ENCODE measurements at places on chromosomes 4 and X. TPM values are rescaled to one million over a fixed set of nuclear protein-coding genes. Genes with fewer than 3 reads are reported as not detected.

- no peaks in the 10 kb centered on the region for H3K36me3 ChIP-seq
- no peaks in the 10 kb centered on the region for H3K4me1 ChIP-seq
- no peaks in the 10 kb centered on the region for H3K27me3 ChIP-seq
- no peak overlapping the region for H3K27ac ChIP-seq
Observed at GRCh38 chr4:184873054-184873453, 47.3 kb upstream of the ACSL1 start.

- H3K4me1 ChIP-seq = no peaks in the 10 kb centered on the region
- H3K4me3 ChIP-seq = no peak overlapping the region
- H3K27ac ChIP-seq = no peak overlapping the region
- no peak for DNase-seq
- no peaks in the 10 kb centered on the region for H3K27me3 ChIP-seq
Observed at GRCh38 chr4:145697332-145697731, 17.4 kb downstream of the C4orf51 start.

GRCh38 chrX:93985344-93986307 lies 311.6 kb downstream of the FAM133A start:
- no peaks in the 10 kb centered on the region for H3K4me1 ChIP-seq
- no peak overlapping the region for H3K27ac ChIP-seq
- no peak for DNase-seq
- no peaks in the 10 kb centered on the region for H3K27me3 ChIP-seq

DNA sequence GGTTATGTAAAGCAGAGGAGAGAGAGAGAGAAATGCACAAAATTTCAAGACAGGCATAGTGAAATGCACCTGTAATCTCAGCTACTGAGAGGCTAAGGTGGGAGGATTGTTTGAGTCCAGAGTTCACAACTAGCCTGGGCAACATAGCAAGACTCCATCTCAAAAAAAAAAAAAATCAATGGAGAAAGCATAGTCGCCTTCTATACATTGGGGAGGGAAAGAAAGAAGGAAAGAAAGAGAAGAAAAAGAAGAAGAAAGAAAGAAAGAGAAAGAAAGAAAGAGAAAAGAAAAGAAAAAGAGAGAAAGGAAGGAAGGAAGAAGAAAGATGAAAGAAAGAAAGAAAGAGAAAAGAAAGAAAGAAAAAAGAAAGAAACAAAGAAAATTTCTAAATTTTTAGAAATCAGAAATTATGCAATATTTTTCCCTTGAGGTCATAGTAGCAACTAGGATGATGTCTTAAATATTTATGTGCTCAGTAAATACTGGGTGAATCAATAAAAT lies 53.4 kb downstream of the DKK2 start:
- peaks cover 1% of the 10 kb centered on the region for H3K36me3 ChIP-seq
- H3K4me3 ChIP-seq = no peak overlapping the region
- no peak overlapping the region for H3K27ac ChIP-seq
- no peak for DNase-seq
- H3K4me1 ChIP-seq = no peaks in the 10 kb centered on the region

DNA sequence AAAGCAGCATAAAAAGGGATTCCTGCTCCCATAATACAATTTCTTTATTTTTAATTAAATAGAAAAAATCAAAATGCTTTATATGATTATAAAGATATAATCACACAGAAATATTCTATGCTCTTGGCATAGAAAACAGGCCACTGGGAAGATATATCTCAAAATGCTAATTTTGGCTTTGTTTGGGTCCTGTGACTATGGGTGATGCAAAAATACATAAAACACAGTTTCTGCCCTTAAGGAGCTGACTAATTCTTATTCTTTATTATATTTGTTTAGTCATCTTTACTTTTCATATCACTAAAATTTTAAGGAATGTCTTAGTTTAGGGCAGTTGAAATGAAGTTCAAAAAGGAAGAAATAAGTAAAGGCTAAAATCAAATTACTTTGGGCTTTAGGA lies 7.0 kb upstream of the BMP3 start:
- H3K4me3 ChIP-seq = no peak overlapping the region
- H3K36me3 ChIP-seq = no peaks in the 10 kb centered on the region
- DNase-seq = no peak
- no peaks in the 10 kb centered on the region for H3K4me1 ChIP-seq
- no peak overlapping the region for H3K27ac ChIP-seq

GRCh38 chrX:72314881-72315280 lies 9.2 kb upstream of the CITED1 start:
- no peak overlapping the region for H3K4me3 ChIP-seq
- no peak overlapping the region for H3K27ac ChIP-seq
- no peaks in the 10 kb centered on the region for H3K4me1 ChIP-seq
- peaks cover 6% of the 10 kb centered on the region for H3K36me3 ChIP-seq

DNA sequence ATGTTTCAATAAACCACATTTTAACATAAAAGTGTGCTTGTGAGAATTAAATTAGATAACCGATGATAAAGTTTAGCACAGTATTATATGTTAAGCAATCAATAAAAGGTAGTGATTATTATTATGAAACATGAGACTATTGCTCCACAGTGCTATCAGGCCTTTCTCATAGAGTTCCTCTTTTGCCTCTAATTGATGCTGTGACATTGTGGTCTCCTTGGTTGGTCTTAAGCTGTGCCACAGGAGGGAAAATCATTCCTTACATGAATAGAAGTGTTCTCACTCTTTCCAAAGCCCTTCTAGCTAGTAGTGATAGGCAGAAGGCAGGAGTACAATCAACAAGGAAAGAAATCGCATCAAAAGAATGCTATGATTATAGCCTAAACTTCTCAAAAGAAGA lies 9.2 kb upstream of the PDHA2 start:
- H3K27ac ChIP-seq = no peak overlapping the region
- no peaks in the 10 kb centered on the region for H3K27me3 ChIP-seq
- H3K36me3 ChIP-seq = peaks cover 8% of the 10 kb centered on the region

GRCh38 chrX:114365065-114365834 lies 218.6 kb upstream of the HTR2C start:
- H3K4me3 ChIP-seq = no peak overlapping the region
- no peak for DNase-seq
- peaks cover 4% of the 10 kb centered on the region for H3K4me1 ChIP-seq
- no peaks in the 10 kb centered on the region for H3K36me3 ChIP-seq
- H3K27me3 ChIP-seq = no peaks in the 10 kb centered on the region

DNA sequence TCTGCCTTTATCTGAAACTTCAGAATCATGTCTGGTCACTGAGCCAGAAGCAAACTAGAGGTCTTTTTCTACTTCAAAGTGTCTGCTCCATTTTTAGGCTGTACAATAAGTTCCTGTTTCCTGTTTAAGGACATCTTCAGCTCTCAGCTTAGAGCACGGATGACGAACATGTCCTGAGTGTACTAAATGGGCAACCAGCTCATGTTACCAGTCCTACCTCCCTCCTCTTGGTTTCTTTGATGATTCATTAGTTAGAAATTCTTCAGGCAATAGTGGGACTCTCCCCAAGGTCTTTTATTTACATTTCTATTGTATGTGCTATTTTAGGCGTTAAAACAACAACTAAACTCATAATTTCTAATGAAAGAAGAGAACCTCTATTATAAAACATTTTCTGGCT lies 58.0 kb downstream of the ENPEP start:
- no peaks in the 10 kb centered on the region for H3K36me3 ChIP-seq
- no peak for DNase-seq
- H3K27me3 ChIP-seq = no peaks in the 10 kb centered on the region
- H3K4me3 ChIP-seq = no peak overlapping the region
- no peak overlapping the region for H3K27ac ChIP-seq

GRCh38 chr4:148089624-148090023 lies 352.6 kb downstream of the NR3C2 start:
- no peaks in the 10 kb centered on the region for H3K4me1 ChIP-seq
- no peak overlapping the region for H3K4me3 ChIP-seq
- no peak overlapping the region for H3K27ac ChIP-seq
- H3K36me3 ChIP-seq = no peaks in the 10 kb centered on the region
- DNase-seq = no peak
- no peaks in the 10 kb centered on the region for H3K27me3 ChIP-seq

GRCh38 chr4:68883870-68884269 lies 67.7 kb downstream of the UGT2A3 start:
- DNase-seq = no peak
- H3K27ac ChIP-seq = no peak overlapping the region
- no peaks in the 10 kb centered on the region for H3K4me1 ChIP-seq
- H3K27me3 ChIP-seq = no peaks in the 10 kb centered on the region
- H3K4me3 ChIP-seq = no peak overlapping the region
- no peaks in the 10 kb centered on the region for H3K36me3 ChIP-seq

GRCh38 chr4:169416997-169417396 lies 146.2 kb upstream of the SH3RF1 start:
- DNase-seq = no peak
- H3K27me3 ChIP-seq = no peaks in the 10 kb centered on the region
- no peaks in the 10 kb centered on the region for H3K36me3 ChIP-seq

GRCh38 chr4:147879676-147880075 lies 147.8 kb downstream of the ARHGAP10 start:
- H3K36me3 ChIP-seq = peaks cover 3% of the 10 kb centered on the region
- DNase-seq = no peak
- no peaks in the 10 kb centered on the region for H3K27me3 ChIP-seq
- no peaks in the 10 kb centered on the region for H3K4me1 ChIP-seq

DNA sequence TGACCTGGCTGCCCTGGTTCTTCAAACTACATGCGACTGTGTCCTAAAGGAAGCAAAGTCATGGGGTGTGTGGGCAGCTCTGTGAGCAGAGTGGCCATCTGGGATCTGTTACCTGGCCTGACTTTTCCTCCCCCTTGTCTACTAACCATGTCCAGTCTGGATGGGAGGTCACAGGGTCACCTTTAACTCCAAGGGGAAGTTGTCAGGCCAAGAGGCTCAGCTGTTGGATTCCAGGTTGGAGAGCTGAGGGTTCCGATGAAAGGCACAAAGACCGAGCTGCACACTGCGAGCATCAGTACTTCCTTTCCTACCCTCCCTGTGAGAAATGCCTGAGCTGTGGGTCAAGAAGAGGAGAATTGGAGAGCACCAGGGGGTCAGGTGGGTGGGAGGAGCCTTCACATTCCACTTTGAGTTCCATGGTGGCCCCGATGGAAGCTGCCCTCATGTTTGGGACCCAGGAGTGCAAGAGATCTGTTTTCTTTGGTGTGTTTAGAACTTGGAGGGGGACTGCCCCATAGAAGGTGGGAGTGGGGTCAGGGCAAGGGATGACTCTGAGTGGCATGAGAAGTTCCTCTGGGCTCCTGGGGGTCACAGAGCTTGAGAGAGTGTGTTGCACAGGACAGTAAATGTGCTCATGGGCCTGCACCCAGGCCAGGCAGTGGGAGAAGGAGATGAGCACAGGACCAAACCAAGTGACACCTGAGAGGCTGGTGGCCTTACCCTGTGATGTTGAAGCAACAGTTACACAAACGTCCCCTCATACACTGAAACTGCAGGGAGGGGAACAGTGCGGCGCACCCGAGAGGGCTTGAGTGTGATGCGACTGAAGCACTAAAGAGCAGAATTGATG lies 36.2 kb downstream of the RGS12 start:
- DNase-seq = no peak
- H3K4me3 ChIP-seq = no peak overlapping the region
- no peaks in the 10 kb centered on the region for H3K36me3 ChIP-seq
- no peaks in the 10 kb centered on the region for H3K4me1 ChIP-seq

DNA sequence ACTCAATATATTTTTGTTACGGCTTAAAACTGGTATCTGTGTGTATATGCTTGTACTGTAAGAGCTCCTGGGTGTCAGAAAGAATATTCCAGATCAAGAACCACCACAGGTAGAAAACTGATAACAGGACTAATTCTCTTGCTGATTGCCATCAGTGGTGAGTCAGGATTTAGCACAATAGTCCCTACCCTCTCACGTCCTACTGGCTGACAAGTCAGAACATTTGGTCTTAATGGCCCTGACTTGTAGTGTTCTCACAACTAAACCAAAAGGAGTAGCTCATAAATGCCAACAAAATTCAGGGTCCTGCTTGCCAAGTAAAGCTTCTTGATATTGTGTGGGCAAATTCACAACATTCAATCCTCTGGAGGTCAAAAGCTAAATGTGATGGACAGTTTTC lies 105.2 kb upstream of the MAB21L2 start:
- H3K4me1 ChIP-seq = no peaks in the 10 kb centered on the region
- H3K4me3 ChIP-seq = no peak overlapping the region
- no peaks in the 10 kb centered on the region for H3K36me3 ChIP-seq
- H3K27me3 ChIP-seq = no peaks in the 10 kb centered on the region
- no peak for DNase-seq

DNA sequence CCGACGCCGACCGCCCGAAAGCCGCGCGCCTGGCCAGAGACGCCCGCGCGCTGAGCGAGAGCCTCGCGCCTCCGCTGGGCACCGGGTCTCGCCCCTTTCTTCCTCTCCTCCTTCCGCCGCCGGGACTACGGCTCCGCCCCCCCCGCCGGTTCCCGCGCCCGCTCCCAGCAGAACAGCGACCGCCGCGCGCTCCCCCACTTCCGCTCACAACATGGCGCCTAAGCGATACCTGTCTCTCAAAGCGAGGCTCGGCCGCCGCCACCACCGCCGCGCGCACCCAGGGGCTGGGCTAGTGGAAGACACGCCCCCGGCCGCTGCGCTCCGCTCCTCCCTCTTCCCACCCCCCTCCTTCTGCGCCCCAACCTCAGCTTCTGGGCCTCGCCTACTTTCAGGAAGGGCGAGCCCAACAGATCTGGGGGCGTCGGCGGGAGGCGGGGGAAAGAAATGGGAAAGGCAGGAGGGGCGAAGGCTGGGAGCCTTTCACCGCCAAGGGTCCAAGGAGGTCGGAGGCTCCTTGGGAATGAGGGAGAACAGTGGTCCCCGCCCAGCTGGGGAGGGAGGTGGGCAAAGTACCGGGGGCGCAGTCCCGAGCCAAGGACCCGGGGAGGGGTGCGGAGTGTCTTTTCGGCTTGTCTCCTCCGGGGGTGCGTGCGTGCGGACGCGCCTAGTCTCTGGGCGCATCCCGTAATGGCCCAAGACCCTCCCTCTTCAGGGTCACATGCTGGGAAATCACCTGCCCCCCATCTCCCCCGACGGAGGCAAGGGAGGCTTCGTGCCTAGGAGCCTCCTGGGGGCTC lies at the start of gene RPS6KA3:
TSS of gene RPS6KA3 (minus strand) at position 100 of the 797 bp plus-strand sequence. CDS start 277 bp downstream, outside the sequence.
- H3K4me3 ChIP-seq = peak within 1 kb of the TSS; percentile 79
- H3K27me3 ChIP-seq = peaks cover 4% of the 10 kb centered on the region
- no peaks in the 10 kb centered on the region for H3K36me3 ChIP-seq

GRCh38 chr4:177952723-177953122 lies 510.5 kb upstream of the AGA start:
- H3K27me3 ChIP-seq = no peaks in the 10 kb centered on the region
- no peak for DNase-seq
- no peak overlapping the region for H3K27ac ChIP-seq

Gene MAGEC2
- not detected for total RNA-seq

Gene ASB5
- total RNA-seq = not detected

Gene SPIN2A
- 2.8 TPM for total RNA-seq

Gene PCDH18
- 60.7 TPM for total RNA-seq

Gene CLGN
- total RNA-seq = 3.2 TPM

Gene MAPK10
- total RNA-seq = 4.6 TPM

Gene SLC49A3
- 6.9 TPM for total RNA-seq

Gene RBM10
- 57.3 TPM for total RNA-seq

Measured in H9 (cell line).